ENCODE measurements at places on chromosomes 2 and 18.

DNA sequence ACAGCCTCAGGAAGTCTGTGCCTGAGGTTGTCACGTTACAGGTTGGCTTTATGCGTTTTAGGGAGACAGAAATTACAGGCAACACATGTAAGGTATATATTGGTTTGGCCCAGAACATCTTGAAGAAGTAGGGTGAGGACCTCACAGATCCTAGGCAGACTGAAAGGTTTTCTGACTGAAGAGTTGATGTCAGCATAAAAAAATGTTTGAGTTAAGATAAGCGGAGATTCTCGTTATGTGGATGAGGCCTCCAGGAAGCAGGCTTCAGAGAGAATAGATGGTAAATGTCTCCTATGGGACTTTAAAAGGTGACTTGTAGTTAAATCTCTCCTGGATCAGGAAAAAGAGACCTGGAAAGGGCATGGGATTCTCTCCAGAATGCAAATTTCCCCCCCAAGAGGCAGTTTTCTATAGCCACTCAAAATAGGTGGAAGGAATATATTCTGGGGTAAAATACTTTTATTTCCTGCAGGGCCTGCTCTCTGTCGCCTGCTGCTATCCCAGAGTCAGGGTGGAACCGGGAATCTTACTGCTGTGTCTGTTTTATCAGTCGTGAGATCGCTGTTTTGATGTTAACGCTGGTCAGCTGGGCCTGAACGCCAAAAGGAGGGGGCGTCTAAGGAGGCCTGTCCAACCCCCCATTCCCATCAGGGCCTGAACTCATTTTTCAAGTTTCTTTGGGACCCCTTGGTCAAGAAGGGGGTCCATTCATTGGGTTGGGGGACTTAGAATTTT lies 171.1 kb downstream of the HDAC4 start:
- DNase-seq: no peak

DNA sequence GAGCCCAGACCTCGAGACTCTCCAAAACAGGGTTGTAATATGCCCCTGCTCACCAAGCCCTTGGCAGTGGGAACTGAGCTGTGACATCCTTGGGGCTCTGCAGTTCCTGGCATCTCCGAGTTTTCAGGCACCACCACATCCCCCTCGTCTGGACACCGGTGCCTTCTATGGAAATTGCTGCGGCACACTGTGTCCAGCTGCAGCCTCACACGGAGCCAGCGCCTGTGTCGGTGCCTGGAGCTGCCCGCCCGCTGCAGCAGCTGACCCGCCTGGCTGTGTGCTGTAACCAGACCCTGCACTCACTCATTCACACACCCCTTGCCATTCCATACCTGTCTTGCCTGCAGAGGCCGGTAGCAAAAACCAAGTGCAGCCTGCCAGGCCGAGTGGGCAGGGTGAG lies 11.8 kb downstream of the IWS1 start:
- no peak for DNase-seq

GRCh38 chr2:68512966-68513365 lies 45.6 kb downstream of the APLF start:
- no peak for DNase-seq

DNA sequence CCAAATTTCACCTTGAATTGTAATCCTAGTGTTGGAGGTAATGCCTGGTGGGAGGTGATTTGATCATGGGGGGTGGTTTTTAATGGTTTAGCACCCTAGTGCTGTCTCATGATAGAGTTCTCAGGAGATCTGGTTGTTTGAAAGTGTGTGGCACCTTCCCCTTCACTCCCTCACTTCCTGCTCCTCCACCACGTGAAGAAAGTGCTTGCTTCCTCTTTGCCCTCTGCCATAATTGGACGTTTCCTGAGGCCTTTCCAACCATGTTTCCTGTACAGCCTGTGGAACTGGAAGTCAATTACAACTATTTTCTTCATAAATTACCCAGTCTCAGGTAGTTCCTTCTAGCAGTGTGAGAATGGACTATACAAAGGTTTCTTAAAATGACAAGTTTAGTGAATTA lies 251.8 kb upstream of the NETO1 start:
- DNase-seq: no peak

DNA sequence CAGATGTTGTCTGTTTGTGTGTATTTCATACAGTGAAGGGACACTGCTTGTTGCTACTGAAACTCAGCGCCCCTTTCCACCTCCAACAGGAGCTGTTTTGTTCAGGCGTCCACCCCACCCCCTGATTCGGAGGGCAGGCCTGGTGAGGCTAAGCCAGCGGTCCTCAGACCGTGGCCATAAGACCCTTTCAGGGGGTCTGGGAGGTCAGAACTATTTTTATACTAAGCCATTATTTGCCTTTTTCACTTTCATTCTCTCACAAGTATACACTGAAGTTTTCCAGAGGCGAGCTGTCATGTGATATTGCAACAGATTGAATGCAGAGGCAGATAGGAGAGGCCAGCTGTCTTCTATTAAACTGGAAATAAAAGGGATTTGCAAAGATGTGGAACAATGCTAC lies 39.7 kb upstream of the IGFBP5 start:
- DNase-seq: no peak

DNA sequence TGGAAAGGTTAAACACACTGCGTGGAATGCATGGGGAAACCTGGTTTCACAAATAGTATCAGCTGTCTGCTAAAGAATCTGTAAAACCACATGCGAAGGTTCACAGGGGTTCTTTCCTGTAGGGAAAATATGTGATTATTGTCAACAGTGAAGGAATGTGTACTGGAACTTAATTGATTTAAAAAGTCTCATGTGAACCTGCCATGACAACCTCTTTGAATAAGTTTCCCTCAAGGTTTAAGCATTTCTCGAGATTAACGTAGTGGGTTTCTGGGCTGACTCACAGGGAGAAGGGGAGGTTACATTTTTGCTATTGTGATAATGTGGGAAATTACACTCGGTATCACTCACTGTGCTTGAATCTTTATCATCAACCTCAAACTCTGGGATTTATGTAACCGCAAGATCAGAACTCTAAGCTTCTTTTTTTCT lies 28.2 kb upstream of the IL1R1 start:
- no peak for DNase-seq

Data from stimulated activated CD8-positive, alpha-beta memory T cell treated with anti-CD3 and anti-CD28 coated beads, Interleukin-4, amount 100 ng/mL, for 1 hour (primary cell).